ENCODE measurements at places on chromosomes 7 and 10. TPM values are rescaled to one million over a fixed set of nuclear protein-coding genes. Genes with fewer than 3 reads are reported as not detected.

DNA sequence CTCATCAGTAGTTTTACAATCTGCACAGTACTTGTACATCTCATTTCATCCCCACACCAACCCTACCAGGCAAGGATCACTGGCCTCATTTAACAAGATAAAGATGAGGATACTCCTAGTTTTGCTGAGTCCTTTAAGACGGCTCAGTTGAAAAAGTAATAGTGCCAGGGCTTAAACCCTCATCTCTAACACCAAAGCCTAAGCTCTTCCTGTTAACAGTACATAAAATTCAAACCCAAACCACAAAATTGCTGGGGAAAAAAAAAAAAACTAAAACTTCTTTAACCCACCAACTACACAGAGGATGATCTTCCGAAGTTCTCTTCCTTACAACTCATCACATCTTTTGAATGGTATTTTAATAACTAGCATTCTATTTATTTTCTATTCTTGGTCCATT, 1.3 kb downstream of the SAR1A start:
- H3K36me3 ChIP-seq = peaks cover 9% of the 10 kb centered on the region
- peaks cover 20% of the 10 kb centered on the region for H3K4me1 ChIP-seq
- H3K4me3 ChIP-seq = peak overlapping the region; percentile 97
- no peak for DNase-seq
- H3K27ac ChIP-seq = peak overlapping the region; percentile 91
- H3K27me3 ChIP-seq = no peaks in the 10 kb centered on the region

The GHRHR gene
- not detected for total RNA-seq

The INHBA gene
- 0.28 TPM for total RNA-seq

The ARHGAP22 gene
- total RNA-seq = 1.8 TPM

The OR6V1 gene
- total RNA-seq = not detected

The CTAGE8 gene
- total RNA-seq = 5.2 TPM

The LBX1 gene
- 0.15 TPM for total RNA-seq

The TRIL gene
- total RNA-seq = not detected

All from Panc1 (cell line).